Astrocyte of the hippocampus (primary cell): ENCODE measurements at places on chromosomes 6 and 20.

- peak; percentile 12 for DNase-seq
These were observed 15.9 kb upstream of the ADGB start for GRCh38 chr6:146582857-146583256.

- no peak for DNase-seq
These were observed 90.9 kb downstream of the PSMG4 start for GRCh38 chr6:3349388-3350251.

DNA sequence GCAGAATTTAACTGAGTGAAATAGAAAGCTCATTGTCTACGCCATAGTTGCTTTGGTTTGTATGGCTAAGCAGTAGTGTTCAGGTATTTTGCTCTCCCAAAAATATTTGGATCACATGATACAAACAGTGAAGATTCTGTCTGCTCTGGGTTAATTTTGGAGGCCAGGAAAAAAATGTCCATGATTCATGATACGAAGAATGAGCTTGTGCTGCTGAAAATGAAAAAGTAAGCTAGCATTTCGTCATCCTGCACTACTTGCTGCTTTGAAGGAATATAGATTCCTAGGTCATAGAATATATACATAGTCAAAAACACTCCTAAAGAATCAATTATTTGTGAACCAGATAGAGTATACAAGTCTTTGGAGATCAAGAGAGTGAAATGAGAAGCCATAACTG, 8.3 kb downstream of the WRNIP1 start:
- DNase-seq = no peak

GRCh38 chr20:62309947-62310756, 7.4 kb downstream of the ADRM1 start:
- DNase-seq = no peak

DNA sequence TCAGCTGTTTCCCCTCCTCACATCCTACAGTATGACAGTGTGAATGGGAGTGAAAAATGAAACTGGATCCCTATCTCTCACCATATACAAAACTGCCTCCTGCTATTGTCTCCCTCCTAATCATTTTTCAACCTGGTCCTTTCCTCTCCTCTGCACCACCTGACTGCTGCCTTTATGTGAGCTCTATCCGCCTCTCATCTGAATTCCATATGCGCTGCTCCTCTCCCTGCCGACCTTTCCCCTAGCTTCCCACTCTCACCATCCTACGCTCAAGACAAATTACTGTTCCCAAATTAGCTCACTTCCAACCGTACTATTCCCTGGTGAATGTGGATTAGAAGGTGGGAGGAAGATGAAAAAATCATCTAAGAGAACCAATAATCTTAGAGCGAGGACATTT, 148.4 kb upstream of the FBXL4 start:
- DNase-seq = no peak

GRCh38 chr6:54694928-54695532, 151.5 kb upstream of the FAM83B start:
- no peak for DNase-seq

- DNase-seq = no peak
These were observed 50.5 kb downstream of the KCNQ2 start for GRCh38 chr20:63421913-63422312.

GRCh38 chr20:50744143-50744792, 12.9 kb downstream of the PARD6B start:
- peak; percentile 94 for DNase-seq

DNA sequence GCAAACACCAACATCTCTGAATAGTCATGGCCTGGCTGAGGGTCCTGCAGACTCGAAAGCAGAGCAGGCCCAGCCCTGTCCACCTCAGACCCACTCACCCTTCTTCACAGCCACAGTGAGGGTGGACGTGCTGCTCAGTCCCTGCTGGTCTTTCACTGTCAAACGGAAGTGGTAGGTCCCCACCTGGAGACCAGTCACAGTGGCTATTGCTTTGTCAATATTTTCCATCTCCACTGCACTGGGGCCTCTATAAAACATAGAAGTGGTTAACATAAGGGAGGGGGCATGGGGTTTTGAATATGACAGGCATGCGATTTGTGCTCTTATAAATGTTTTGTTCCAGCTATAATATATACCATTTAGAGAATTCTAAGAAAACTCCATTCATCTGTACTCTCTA, 73.9 kb downstream of the ALDH5A1 start:
- DNase-seq = no peak

- no peak for DNase-seq
These were observed 62.8 kb downstream of the SYNJ2 start for GRCh38 chr6:158044525-158044888.

DNA sequence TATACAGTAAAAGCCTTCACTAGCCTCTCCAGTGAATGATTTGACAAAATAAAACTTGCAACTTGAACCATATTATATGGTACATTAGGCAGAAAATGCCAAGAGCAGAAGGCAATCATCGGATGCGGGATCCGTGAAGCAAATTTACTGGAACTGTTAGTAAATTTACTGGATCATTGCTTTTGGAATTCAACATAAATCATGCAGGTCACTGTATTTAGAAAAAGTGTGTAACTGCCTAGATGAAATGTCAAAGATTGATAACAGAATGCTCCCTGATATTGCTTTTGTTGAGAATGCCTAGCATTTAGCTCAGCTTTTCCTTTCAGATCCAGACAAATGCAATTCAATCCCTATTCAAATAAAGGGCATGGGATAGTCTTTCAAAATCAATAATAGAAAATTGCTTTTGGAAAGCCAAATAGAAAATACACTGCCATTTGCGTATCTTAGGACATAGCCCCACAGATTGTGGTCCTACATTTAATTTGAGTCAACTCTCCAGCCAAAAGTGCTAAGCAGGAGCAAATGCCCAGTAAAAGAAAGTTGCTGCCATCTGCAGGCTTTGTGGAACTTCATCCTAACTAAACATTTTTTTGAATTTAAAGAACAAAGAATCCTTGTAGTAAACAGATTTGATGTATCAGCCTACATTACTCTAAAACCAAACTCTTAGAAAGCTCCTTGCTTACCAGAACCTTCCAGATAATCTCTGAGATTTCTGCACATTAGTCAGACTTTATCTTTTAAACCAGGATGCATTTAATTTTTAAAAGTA, 109.5 kb upstream of the HSF2 start:
- DNase-seq = peak; percentile 54
